Renal cortical epithelial cell (primary cell): ENCODE measurements at places on chromosomes 6 and 20. TPM values are rescaled to one million over a fixed set of nuclear protein-coding genes. Genes with fewer than 3 reads are reported as not detected.

GRCh38 chr6:2182251-2182650, 63.2 kb downstream of the GMDS start:
- DNase-seq: no peak

DNA sequence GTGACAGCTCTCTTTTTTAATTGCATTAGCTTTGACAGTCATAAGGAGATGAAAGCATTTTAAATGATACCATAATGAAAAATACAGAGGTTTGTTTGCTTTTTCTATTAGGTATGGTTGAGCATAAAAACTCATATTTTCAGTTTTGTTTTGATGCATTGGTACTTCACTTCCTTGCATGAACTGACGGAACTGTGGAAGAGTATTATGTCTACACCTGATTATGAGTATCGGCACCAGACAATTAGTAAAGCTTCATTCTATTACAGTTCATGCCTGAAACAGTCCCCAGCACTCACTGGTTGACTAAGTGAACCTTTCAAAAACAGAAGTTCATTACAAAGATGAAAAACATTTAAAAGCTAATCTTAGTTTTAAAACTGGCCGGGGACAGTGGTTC, 593.0 kb downstream of the GRIK2 start:
- DNase-seq: no peak

GRCh38 chr6:169111203-169111602, 142.4 kb downstream of the THBS2 start:
- DNase-seq: no peak

DNA sequence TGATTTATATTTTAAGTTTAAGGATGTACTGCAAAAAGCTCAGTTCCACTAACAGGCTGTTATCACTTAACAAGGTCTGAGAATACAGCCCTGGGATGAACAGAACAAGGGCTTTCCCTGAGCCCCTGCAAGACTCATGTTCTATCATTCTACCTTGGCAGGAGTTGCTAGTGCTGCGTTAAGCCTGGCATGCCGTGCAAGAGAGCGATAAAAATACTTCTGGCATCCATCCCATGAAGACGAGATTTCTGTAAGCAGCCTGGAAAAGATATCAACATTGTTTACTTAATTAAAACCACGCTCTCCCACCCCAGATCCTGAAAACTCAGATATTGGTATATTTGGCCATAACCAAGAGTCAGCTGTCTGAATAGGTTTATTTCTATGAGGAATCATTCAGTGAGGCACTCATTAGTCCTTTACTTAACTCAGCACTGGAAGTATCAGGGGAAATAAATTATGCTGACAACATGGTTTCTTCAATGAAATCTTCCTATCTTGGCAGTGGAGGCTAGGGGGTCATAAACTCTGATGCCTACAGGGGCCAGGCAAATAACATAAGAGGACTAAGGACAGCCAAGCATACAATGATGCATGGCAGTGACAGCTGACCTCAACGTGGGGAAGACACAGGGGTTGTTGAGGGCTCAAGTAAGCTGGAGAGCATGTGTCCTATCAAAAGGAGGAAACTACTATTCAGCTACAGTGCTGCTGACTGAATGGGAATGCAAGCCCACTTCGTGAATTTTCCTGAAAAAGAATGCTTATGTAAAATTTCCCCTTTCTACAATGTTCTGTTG, 37.6 kb upstream of the LYRM2 start:
- no peak for DNase-seq

DNA sequence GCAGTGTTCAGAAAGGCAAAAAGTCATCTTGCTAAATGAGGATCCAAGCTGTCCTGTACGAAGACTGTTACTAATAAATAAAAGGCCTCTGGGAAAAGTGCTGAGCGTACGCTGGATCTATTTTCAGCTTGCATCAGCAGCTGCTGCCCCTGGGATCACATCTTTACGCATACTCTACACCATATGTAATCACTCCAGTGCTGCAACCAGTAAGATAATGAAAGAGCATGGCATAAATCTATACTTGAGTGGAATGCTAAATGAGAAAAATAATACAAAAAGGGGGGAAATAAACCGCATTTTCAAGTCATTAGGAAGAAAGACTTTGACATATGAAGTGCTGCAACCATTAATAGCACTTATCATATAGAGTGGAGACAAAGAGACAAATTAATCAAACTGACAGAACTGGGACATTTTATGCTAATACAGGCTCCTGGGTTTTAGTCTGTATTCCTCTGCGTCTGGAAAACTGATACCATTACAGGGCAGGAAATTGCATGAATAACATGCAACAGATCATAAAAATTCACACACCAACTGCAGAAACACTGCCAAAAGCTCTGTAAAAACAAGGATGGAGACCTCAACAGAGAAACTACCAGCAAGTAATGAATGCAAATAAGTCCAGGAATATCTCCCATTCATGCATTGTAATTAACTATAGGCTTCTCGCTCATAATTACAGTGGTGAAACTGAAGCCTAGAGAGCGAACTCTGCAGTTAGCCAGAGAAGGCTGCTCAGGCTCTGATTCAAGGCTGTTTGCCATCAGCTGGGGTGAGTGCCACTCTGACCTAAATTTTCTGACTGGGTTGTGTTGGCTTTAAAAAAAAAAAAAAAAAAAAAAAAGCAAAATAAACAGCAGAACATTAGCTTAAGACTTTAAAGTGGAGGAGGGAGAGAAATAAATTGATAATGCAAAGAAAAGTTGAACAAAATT, 83.8 kb downstream of the GJA10 start:
- no peak for DNase-seq

GRCh38 chr20:46056970-46057855, 28.2 kb downstream of the SLC12A5 start:
- no peak for DNase-seq

DNA sequence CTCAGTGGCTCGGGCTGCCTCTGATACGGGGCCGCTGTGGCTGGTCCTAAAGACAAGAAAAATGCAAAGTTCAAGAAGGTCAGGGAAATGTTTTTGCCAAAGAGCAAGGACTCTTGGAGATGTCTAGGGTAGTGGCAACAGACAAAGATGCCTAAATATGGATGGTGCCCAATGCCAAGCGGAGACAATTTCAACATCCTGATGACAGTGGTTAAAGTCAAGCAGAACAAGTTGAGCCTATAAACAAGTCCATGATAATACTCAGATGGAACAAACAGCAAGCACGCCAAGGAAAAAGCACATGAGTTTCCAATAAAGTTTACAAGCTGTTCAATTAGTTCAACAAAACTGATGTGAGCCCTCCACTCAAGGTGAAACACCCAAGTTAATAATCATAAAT, 51.1 kb downstream of the SLC22A1 start:
- DNase-seq: no peak

GRCh38 chr20:25018425-25018824, 25.9 kb upstream of the APMAP start:
- no peak for DNase-seq

- DNase-seq: peak; percentile 56
Measured at GRCh38 chr6:156687789-156688619, 89.2 kb upstream of the ARID1B start.

- DNase-seq: no peak
Measured at GRCh38 chr6:8025191-8025590, 39.0 kb downstream of the BLOC1S5 start.

DNA sequence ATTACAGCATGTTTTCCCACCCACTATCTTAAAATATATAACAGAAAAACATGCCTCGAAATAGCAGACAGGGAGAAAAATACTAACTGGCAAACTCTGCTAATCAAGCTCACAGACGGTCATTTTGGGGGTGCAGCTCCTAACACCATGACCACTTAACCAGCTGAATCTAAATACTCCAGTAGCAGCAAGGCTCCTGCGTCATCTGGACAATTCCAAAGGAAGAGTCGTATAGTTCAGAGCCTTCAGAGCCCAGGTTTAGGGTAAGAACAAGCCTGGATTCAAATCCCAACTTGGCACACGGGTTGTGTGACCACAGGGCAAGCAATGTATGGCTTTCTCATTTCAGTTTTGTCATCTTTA, 81.3 kb upstream of the COL21A1 start:
- DNase-seq: no peak

The RIPPLY2 gene
- not detected in 2 replicates for total RNA-seq

The OXT gene
- total RNA-seq: not detected in 2 replicates
